ENCODE measurements at places on chromosomes 3 and 15.

GRCh38 chr3:49636883-49637609 lies 37.1 kb upstream of the APEH start:
- DNase-seq = no peak

DNA sequence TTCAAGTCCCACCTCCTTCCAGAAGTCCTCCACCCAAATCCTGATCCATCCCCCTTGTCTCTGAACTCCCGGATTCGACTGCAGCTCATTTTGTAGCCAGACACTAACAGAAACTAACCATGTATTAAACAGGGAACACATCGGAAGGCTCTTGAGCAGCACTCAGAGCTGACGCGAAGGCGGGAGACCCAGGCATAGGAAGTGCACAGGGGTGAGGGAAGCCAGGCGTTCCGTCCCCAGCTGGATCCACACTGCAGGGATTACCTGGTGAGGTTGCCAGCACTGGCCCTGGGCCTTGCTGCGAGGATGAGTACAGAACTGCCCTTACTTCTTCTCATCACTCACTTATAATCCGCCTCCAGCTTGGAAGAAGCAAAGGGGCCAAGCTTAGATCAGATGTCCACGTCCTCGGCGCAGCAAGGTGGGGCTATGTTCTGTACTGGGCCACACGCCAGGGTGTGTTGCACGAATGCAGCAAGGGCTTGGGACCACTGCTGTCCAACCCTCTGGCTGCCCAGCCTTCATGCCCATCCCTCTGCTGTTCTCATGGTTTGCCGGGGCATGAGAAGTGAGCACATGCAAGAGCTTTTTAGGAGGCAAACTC lies 124.2 kb upstream of the SMAD3 start:
- DNase-seq = no peak

GRCh38 chr3:52798978-52799476 lies 4.4 kb downstream of the ITIH3 start:
- DNase-seq = peak; percentile 61

DNA sequence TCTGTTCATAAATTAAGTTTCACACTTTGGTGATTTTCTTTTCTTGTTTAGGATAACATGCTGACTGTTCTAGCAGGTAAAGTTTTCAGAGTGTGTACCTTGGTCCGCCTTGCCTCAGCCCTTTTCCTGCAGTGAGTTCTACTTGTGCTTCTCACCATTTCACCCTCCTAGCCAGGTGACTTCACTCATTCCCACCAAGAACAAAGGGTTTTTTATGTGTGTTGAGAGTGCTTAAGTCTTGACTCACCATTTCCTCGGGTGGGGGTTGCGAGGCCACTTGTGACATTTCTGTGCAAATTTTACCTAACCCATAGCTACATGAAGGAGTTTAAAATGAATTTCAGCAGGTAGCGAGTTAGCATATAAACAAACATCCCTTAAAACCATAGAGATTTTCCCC lies 81.4 kb downstream of the C3orf38 start:
- no peak for DNase-seq

GRCh38 chr15:78006567-78007205 lies 70.8 kb downstream of the TBC1D2B start:
- no peak for DNase-seq

DNA sequence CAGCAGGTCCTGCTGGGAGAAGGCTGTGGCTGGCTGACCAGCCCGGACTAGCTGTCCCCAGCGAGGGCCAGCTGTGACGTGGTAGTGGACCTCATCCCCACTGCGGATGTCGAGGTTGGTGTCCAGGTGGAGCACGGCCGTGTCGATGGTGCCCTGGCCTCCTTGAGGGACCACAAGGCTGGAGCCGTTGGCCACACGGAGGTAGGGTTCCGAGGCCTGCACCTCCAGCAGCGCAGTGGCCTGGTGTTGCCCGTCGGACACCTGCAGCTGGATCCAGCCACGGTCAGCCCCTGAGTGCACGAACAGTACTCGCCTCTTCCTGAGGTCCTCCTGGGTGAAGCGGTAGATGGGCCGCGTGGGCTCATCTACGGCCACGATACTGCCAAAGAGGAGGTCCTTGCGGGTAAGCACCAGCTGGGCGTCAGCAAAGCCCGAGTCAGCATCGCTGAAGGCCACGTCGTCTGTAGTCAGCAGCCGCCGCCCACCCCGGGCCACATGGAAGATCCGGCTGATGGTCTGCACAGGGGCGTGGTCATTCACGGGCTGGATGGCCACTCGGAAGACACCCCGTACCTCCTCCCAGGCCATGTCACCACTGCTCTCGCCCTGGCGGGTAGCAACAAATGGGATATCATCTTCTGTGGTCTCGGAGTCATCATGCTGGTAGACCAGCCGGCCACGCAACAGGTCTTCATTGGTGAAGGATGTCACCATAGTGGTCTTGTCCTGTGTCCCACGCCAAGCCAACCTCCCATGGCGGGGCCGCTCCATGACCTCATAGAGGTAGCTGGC lies 25.0 kb downstream of the CSPG4 start:
- DNase-seq = no peak

- DNase-seq = no peak
Measured at GRCh38 chr3:45487508-45487907, 99.1 kb downstream of the LARS2 start.

- DNase-seq = no peak
Measured at GRCh38 chr3:58965865-58966264, 84.0 kb downstream of the CFAP20DC start.

DNA sequence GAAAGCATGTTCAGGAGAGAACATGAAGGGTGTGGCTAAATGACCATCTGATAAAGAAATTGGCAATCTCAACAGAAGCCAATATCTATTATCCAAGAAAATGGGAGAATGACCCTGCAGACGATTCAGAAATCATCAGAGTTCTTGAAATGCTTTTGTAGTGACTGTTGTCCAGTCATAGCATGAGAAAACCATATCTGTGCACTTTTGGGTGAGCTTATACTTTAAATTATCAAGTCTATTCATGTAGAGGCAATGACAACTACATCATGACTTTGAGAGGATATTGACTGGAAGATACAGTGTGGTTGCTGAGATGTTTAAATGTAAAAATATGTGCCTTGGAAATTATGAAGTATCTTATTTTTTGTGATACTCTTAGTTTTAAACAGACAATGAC lies 57.6 kb upstream of the AZI2 start:
- no peak for DNase-seq

DNA sequence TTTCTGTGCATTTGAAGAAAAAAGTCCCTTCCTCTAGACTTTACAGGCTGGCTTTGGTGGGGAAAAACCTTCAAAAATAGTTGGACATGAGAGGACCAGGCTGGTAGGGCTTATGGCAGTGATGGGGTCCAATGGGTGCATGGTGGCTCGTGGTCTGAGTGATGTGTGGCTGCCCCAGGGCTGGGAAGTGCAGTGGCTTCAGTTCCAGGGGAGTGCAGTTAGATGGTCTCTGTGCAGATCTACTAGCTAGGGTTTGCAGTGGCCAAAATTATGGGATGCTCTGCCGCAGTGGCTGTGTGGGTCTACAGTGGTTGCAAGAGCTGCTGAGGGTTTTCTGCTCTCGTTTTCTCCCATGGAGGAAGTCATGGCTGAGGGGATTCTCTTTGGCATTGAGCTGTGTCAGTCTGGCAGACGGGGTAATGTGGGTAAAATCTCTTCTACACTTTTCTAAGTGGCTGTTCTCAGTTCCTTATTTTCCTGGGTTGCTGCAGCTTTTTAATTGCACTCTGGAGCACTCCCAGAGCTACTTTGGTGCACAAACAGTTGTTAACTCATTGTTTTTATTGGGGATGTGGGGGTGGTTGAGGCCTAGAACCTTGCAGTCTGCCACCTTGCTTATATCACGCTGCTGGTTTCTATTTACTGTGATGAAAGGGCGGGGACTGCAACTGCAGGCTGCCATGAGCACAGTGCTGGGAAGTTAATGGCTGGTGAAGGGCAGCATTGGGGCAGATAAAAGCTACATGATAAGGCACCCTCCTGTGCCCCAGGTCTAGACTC lies 1324.6 kb downstream of the NSUN3 start:
- DNase-seq = no peak

DNA sequence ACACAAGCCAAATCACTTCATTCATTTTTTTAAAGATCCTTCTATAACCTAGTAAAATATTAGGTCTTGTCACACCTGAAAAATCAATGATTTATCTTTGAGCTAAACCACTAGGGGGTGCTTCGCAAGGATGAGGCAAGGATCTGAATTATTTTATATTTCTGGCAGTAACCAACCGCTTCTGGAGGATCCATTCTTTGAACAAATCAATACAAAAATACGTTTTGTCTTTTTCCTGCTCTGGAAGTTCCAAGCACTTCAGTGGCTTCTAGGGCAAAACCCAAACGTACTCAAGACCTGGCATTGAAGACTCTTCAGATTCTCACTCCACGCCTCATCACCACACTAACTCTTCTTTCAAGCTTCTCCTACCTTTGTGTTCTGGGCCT lies 486 bp downstream of the LSG1 start:
- peak; percentile 36 for DNase-seq

GRCh38 chr3:110291886-110292501 lies 779.6 kb upstream of the NECTIN3 start:
- DNase-seq = no peak

GRCh38 chr3:134790065-134790464 lies 5.0 kb upstream of the EPHB1 start:
- no peak for DNase-seq

DNA sequence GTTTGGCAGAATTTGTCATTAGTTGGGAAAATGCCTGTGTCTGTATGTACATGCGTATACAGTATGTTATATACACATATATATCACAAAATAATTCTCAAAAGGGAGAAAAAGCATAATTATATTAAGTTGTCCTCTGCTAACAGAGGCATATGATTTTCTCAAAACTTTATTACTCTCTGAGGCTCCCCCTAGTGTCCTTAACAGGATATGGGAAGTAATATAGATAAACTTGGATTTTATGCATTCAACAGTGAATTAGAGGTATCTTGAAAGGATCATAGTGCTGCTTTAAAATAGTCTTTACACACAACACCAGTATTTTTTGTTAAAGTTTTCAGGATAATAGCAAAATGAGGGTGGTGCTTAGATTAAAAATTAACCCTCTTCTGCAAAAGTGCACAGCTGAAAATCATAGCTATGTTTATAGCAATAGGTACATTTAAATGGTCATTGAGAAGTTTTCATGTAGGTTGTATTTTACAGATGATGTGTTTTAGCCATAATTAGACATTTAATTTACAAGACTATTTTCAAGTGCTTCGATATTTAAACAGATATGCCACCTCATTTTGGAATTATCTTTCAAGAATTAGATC lies 454.0 kb upstream of the ROBO2 start:
- peak; percentile 20 for DNase-seq

- no peak for DNase-seq
Measured at GRCh38 chr3:14460342-14461005, 58.1 kb downstream of the SLC6A6 start.

DNA sequence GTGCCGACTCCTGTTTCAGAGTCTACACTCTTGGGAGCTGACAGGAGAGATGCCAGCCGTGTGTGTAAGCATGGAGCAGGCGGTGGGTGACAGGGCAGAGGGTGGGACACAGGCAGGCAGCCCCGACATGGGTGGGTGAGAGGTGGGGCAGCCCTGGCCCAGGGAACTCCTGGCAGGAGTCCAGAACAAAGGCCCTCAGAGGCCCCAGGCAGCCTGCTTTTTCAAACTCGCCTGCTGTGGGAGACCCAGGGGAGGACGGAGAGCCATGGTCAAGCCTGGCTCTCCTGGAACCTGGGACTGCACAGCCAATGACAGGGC lies 29.3 kb upstream of the SLC41A3 start:
- DNase-seq = no peak

- no peak for DNase-seq
Measured at GRCh38 chr3:58099865-58100264, 91.6 kb downstream of the FLNB start.

- DNase-seq = no peak
Measured at GRCh38 chr3:25854214-25854613, 64.3 kb downstream of the OXSM start.

GRCh38 chr15:36831125-36831903 lies 251.9 kb downstream of the CDIN1 start:
- DNase-seq = peak; percentile 52

DNA sequence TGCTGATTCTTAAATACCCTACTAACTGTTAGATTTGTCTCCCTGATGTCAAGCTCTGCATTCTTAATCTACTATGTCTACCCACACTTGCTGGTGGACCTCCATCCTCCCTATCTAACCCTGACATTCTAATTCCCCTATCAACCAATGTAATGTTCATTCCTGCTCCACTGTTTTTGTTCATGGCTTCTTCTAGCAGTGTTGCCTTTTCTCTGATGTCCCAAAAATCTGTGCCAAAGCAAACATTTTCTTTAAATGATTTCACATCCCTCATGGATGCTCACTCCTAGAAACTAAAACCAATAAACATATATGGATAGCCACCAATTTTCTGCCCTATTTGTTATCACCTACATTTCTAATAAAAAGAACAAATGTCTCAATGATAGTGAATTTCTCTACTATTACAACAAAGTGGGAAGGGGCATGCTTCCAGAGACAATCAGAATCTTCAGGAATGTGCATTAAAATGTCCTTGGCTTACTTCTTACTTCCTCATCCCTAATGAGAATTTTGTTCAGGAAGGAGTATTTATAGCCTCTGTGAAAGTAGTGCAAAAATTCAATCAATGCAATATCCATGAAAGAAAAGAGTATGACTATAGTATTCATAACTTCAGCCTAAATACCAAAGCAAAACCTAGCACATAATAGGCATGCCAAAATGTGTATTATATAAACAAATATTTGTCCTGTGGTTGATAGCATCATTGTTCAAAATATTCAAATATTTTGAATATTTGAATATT lies 273.3 kb downstream of the ZNF385D start:
- no peak for DNase-seq

GRCh38 chr3:30608598-30608947 lies 2.2 kb downstream of the TGFBR2 start:
- no peak for DNase-seq

DNA sequence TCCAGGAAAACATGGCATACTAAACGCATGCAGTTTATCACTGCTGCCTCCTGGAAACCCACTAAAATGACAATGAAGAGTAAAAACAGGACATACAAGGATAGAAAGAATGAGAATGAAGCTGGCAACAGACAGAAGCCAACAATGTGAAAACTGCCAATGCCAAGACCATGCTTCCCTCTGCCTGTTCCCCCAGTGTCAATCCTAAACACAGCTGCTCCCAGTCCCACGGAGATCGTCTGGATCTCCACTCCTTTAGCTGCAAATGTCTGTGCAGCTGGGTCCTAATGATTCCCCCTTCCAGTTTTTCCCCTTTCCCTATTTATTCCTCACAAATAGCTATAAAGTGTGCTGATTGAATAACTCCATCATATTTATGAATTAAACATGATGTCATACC lies 16.1 kb downstream of the LEO1 start:
- no peak for DNase-seq

DNA sequence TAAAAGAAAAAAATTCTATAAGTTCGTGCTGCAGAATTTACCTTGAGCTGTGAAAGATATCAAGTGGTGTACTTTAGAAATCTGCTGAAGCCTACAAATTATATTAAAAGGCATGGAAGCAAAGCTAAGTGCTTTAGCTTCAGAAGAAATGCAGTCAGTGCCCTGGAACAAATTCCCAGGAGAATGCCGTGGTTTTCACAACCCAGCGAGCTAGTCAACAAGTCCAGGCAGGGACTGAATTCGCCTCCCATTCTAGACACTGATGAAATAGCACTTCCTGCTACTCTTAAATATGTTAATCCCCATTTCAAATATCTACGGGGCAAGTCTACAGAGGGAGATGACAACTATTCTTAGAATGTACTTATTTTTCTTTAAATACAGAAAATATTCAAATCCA lies 326.4 kb upstream of the IGF1R start:
- DNase-seq = no peak
